ENCODE measurements at places on chromosomes 3 and 15.

- no peak for DNase-seq
Observed at GRCh38 chr3:169382309-169382708, 281.2 kb downstream of the MECOM start.

- no peak for DNase-seq
Observed at GRCh38 chr3:188697127-188697526, 474.6 kb upstream of the TPRG1 start.

DNA sequence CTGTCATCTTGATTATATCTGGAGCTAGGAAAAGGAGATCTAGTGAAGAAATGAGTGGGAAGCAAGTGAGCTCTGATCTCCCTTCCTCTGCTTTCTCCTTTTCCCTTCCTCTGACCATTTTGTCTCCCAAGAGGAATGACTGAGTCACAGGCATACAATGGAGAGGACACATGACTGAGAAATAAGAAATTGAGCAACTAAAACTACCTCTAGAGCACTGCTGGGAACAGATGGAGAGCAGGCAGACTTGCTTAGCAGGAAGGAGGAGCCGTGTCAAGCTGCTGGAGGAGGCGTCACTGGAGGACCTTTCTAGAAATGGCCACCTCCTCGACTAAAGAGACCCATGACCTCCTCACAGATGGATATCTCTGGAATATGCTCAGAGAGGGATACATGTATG lies 66.9 kb upstream of the MYO5C start:
- DNase-seq = no peak

- no peak for DNase-seq
Observed at GRCh38 chr3:161838021-161838420, 341.4 kb downstream of the OTOL1 start.

- no peak for DNase-seq
Observed at GRCh38 chr15:83850015-83850414, 196.1 kb downstream of the ADAMTSL3 start.

- no peak for DNase-seq
Observed at GRCh38 chr3:99167071-99167470, 265.6 kb upstream of the DCBLD2 start.

GRCh38 chr3:107634099-107634489 lies 111.3 kb downstream of the BBX start:
- no peak for DNase-seq

DNA sequence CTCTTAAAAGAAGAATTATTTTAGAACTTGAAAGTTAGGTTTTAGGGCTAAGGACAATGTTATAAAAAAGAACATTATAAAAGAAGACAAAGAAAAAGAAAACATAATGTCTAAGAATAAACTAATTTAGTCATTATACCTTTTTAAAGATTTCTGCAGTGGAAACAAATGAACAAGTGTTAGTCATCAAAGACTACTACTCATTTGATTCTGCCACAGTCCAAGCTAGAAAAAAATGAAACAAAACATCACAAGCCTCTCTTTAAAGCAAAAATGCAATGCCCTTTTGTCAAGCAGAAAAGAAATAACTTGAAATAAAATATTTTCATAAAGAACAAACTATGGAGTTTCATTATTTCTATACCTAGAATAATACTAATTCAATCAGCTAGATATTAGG lies 102.0 kb downstream of the TBC1D5 start:
- DNase-seq = no peak

- DNase-seq = no peak
Observed at GRCh38 chr3:184366619-184367289, 5.2 kb downstream of the POLR2H start.

DNA sequence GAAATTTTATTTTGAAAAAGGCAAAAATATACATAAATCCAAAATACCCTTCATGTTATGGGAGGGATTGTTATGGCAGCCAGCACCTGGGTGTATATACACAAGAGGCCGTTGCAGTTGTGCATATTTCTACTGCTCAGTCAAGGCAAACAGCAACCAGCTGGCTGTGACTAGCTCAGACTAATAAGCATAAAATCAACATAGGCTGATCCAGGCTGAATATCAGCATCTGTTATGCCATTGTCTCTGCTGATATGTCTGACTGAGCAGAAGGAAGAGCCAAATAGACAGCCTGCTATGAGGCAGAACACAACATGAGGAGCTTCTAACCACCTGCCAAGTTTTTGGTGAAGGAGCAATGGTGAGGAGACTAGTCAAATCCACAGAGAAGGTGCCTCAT lies 457.5 kb upstream of the ALCAM start:
- no peak for DNase-seq

DNA sequence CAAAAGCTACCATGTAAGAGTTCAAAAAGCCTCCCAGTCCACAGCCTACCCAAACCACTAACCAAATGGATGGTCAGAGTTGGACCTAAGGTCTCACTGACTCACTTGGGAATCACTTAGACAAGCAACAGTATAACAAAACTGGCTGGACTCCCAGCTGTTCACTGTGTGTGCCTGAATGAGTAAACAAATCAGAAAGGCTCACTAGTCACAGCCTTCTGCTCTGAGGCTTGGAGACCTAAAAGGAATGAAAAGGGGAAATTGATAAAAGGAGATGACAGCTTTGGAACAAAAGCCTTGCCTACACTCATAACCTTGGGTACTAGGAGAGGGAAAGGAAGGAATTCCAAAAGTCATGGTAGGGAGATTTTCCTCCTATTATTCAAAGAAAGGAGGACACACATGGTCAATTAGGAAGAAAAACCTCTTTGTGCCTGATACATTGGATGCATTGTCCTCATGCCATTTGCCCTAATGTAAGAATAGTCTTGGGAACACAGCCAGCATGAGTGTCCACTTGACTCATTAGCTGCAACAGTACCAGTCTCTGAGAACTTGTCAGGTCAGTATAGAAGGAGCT lies 92.3 kb downstream of the FRMD5 start:
- no peak for DNase-seq

GRCh38 chr3:142628801-142629200 lies 32.6 kb downstream of the PLS1 start:
- DNase-seq = no peak

DNA sequence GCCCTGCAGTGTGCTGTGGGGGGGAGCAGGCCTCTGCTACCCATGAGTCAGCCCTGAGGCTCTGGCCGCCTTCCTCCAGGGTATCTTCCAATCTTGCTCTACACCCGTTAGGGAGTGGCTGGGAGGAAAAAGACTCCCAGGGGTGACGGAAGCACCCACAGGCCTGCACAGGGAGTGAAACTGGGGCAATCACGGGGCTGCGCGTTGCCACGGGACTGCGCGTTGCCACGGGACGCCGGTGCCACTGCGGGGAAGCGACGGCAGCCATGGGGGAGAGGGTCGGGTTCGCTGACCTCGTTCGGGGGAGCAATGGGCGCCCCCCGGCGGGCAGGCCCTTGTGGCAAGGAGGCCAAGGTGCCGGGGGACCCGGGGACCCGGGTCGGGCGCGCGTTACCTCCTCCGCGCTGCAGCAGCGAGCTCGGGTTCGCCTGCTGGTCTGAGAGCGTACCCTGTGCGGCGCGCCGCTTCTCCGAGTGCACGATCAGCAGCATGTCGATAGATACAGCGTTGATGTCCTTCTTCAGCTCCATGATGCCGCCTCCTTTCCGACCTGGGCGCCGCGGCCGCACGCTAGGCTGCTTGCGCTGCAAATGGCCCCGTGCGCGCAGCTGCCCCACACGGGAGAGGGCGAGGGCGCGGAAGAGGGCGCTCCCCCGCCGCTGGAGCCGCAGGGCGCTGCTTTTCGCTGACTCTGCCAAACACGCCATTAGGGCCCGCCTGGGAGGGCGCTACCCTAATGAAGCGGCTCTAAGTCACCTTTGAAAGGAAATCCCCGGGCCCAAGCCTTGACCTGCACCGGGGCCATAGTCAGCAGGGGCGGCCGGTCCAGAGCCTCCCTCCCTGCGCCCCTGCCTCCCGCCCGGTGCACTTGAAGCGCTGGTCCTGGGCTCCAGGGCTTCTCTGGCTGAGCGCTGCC lies at the start of gene KY:
Gene KY, minus strand, starts transcription at position 592 of the 916 bp plus-strand sequence. Its CDS starts 62 bp downstream, at position 530.
- DNase-seq = peak; percentile 34

DNA sequence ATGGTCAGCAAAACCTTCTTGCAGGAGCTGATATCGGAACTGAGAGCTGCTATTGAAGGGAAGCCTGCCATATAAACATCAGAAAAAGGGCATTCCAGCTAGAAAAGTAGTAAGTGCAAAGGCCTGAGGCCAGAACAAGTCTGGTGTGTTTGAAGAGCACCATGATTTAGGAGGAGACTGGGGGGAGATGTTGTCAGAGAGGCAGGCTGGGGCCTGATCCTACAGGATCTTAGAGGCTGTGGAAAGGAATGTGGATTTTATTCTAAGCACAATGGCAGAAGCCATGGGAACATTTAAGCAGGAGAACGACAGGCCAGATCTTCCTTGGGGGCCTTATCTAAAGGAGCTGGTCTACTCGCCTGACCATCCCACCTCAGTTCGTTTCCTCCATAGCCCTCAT lies 5.1 kb upstream of the MUC13 start:
- no peak for DNase-seq

GRCh38 chr15:99151156-99151555 lies 46.3 kb downstream of the SYNM start:
- no peak for DNase-seq

DNA sequence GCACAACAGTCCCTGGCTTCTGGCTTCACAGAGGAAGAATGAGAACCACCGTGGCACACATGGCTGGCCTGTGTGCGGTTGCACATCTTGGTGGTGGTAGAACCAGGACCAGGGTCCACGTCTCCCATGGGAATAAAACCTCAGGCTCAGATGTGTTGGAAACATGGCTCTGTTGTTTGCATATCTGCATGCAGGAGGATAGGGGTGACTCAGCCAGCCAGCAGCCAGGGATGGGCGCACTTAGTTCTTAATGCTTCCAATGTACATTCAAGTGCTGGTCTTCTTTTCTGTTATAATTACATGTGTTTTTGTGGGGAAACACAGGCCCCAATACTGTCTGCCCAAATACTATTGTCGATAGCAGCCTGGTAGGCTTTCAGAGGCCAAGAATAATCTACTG lies 35.8 kb upstream of the BCL2L10 start:
- DNase-seq = no peak

DNA sequence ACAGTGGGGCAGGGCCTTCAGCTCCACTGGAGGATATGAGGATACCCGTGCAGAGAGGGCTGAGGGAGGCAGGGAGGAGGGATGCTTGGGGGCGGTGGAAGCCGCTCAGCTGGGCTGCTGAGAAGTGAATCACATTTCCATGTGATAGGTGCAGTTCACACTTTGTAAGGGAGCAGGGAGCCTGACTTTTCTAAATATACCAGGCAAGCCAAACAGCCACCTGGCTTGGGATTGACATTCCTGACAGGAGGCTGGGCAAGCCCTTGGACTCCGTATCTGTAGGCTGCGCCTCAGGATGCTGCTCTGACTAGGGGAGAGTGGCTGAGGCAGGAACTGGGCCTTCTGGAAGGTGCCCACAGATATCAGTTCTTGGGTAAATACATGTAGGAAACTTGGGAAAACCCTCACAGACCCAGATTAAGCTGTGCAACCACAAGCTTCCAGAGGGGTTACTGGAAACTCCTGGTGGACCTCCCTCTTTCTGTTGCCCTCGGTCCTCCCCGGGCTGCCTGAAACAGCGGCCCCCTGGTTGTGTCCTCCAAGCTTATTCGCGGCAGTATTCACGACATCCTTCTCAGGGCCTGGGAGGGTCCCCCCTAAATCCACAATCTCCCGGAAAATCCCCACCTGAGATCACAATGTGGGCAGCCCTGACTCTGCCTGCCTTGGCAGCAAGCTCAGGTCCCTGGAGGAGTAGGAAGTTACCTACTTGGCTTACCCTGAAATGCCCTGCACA lies 33.0 kb upstream of the ADCY5 start:
- DNase-seq = no peak

GRCh38 chr3:167102071-167102470 lies 278.0 kb downstream of the ZBBX start:
- peak; percentile 11 for DNase-seq

- no peak for DNase-seq
Observed at GRCh38 chr15:45606841-45607240, 19.7 kb downstream of the BLOC1S6 start.

- no peak for DNase-seq
Observed at GRCh38 chr15:46442184-46442583, 807.4 kb downstream of the SQOR start.

DNA sequence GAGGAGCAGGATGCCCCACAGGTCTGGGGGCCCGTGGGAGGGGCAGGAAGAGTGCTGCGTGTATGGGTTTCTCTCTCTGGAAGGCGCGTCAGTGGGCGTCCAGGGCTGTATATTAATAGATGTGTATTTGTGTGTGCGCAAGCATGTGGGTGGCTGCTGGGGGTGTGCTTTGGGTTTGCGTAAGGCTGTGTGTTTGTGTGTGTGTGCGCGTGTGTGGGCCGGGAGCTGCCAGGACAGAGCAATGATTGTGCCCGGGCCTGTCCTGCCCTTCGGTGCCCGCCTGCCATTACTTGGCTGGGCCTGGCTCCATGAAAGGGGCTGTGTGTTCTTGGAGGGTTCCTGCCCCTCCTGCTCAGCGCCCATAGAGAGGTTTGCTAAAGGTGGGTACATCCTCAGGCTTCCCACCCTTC lies 16.3 kb downstream of the CSPG4 start:
- no peak for DNase-seq

DNA sequence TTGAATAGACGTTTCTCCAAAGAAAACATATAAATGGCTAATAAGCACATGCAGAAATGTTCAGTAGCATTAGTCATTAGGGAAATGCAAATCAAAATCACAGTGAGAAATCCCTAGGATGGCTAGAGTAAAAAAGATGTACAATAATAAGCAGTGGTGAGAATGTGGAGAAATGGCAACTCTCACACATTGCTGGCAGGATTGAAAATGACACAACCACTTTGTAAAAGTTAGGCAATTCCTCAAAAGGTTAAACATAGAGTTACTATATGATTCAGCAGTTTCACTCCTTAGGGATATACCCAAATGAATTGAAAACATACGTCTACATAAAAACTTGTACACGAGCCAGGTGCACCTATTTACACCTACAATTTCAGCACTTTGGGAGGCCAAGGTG lies 108.7 kb downstream of the ITPR1 start:
- no peak for DNase-seq

DNA sequence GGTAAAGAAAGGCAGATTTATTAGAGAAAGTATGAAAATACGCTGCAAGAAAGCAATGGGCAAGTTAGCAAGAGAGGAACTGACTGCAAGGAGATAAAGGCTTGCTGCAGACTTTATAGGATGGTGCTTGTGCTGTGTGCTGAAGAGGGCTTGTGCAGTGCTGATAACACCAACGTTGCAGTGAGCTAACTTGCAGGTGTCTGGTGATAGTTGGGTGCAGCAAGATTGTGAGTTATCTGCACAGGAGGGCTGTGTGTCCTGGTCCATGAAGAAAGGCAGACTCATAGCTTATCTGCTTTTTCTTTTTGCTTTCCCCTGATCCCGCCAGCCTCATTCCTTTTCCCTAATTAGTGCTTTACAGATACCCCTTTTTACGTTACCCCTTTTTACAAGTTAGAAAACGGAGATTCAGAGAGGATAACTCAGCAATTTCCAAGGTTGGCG lies 58.0 kb upstream of the ZNF148 start:
- no peak for DNase-seq

DNA sequence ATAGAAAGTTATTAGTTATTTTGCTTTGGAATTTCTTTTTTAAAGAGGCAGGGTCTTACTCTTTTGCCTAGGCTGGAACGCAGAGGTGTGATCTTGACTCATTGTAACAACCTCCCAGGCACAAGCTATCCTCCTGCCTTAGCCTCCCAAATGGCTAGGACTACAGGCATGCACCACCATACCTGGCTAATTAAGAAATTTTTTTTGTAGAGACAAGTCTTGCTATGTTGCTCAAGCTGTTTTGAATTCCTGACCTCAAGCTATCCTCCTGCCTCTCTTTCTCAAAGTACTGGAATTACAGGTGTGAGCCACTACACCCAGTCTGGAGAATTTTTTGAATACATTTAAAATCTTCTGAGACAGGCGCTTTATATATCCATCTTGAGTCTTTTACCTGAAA lies 49.5 kb downstream of the IQGAP1 start:
- DNase-seq = no peak
